ENCODE measurements at places on chromosomes 3 and 15.
A peak's percentile ranks its signal among the peaks of the same experiment; 100 is the strongest.

GRCh38 chr3:151925876-151926275, 52.4 kb downstream of the SUCNR1 start:
- no peak for DNase-seq

GRCh38 chr3:154022606-154023005, 98.6 kb upstream of the ARHGEF26 start:
- no peak for DNase-seq

DNA sequence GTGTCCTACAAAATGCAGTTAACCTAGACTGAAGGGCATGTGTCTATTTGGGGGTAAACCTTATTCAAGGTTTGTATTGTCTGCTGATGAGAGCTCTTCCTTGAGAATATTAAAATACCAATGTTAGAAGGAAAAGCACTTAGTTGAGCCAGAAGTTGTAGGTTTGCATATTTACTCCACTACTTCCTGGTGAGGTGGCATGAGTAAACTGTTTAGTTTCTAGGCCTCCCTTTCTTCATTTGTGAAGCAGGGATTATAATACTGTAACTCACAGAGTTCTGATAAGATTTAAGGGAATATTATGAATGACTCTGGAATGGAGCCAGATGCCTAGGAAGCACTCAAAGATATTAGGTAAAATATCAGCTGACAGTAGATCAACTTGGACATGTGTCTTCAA, 46.7 kb downstream of the CD200R1L start:
- no peak for DNase-seq

DNA sequence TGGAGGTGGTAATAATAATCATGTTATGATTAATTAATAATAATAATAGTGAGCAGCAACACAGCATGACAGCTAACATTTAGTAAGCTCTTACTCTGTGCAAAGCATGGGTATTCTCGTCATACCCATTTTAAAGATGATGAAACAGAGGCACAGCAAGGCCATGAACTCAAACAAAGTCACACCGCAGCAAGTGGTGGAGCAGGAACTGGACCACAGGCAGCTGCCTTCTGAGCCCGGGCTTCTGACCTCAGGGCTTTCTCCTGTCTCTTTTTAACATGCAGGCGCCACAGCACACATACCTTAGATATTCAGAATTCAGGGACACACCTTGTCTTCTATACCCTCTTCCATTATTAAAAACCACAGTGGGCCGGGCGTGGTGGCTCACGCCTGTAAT, 50.7 kb upstream of the SPATA12 start:
- DNase-seq: no peak

GRCh38 chr3:129822241-129822640, 71.3 kb downstream of the TMCC1 start:
- no peak for DNase-seq

DNA sequence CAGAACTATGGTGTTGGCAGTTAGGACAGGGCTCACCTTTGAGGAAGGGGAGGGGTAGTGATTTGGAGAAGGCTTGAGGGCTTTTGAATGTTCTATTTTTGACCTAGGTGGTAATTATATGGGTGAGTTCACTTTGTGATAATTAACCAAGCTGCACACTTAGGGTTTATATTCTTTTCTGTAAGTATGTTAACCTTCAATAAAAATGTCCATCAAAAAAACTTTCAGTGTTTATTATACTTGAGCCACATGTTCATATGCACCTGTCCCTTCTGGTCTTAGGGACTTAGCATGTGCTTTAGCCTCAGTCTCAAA, 28.4 kb downstream of the PDE8A start:
- DNase-seq: no peak

GRCh38 chr3:141242377-141243092, 10.9 kb downstream of the PXYLP1 start:
- no peak for DNase-seq

DNA sequence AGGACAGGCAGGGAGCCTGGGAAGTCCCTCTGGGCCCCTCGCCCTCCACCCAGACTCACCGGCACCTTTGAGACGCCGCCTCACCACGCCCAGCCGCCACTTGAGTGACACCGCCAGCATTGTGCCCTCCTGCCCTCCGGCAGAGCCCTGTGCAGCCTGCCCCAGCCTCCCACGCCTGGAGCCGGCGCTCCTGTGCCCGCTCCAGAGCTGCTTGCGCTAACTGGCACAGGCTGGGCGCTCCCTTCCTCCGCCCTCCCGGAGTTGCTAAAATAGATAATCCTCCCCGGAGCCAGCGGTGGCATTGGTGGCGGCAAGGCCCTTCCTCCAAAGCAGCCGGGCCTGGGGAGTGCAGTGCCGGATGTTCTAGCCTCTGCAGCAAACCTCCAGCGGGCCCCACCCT, 15.7 kb upstream of the GRIP2 start:
- no peak for DNase-seq

DNA sequence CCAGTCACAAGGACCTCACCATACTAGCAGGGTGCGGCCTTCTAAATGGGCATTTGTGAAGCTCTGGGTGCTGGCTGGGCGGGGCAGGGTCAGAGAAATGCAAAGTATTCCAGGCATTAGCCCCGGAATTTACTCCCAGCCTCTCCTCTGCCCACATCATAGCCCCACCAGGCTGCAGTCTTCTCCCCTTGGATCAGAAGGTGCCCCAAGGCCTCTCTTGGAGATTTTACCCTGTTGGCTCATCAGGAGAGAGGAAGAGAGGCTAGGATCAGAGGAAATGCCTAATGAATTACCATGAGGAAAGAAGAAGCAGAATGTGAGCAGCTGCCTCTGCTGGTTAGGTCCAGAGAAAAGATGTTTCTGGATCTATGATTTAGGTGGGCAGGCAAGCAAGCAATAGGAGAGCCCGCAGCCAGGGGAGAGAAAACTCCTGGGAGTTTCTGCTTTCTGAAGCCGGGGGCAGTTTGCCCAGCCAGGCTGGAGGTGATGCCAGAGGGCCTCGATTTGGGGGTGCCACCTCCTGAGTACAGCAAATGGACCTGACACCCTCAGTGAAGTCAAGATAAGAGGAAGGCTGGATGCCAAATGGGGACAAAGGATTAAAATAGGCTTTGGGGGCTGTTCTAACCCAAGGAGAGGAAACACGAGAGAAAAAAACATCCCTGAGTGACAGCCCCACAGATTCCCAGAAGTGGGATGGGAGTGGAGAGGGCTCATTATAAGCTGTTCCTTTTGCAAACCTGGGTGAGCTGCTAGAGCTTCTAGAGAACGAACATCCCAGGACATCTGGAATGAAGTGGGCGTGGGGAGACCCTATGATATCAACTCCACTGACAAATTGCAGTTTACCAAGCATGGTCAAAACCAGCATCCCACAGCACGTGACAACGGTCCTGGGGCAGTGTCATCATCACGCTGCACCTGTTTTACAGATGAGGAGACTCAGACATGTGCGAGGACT, 65.4 kb downstream of the BDH1 start:
- no peak for DNase-seq

DNA sequence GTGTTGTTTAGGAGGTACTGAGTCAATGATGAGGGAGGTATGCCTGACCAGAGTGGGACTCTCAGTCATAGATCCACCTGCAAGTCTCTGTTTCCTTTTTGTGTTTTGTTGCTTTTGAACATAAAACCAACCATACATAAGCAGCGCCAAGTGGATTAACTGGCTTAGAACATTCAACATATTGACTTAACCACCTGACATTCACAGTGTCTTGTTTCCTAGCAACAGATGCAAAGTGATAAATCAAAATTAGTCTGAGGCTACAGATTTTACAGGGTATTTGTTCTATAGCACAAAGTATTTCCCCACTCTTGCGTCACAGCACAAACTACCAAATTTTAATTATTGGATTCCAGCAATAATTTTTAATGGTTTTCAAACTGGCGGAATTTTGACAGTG, 283.8 kb downstream of the BBX start:
- DNase-seq: no peak

GRCh38 chr15:96418146-96418545, 87.6 kb downstream of the NR2F2 start:
- no peak for DNase-seq

GRCh38 chr15:39181056-39181747, 399.7 kb upstream of the THBS1 start:
- no peak for DNase-seq

GRCh38 chr3:53554559-53555067, 60.2 kb downstream of the CACNA1D start:
- no peak for DNase-seq

- DNase-seq: peak; percentile 31
Measured at GRCh38 chr3:15361494-15362214, 29.3 kb upstream of the SH3BP5 start.

DNA sequence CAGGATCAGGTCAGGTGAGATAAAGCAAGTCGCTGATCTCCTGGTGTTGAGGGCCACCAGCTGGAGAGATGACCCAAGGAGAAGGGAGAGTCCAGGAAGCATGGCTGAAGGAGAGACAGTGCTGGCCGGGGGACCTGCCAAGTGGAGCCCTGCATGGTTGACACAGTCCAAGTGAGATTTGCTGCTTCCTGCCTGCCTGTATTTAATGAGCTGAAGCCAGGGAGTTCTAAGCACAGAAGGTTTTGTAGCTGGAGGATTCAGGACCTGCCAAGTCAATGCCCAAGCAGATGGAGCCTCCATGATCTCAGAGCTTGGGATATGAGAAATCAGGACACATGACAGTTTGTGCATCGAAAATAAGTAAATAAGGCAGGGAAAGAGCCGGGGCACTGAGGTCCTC, 125.6 kb downstream of the SRGAP3 start:
- DNase-seq: no peak

GRCh38 chr15:90451053-90451850, 63.2 kb downstream of the IQGAP1 start:
- DNase-seq: no peak

GRCh38 chr3:111588527-111588926, 6.6 kb downstream of the ZBED2 start:
- no peak for DNase-seq

DNA sequence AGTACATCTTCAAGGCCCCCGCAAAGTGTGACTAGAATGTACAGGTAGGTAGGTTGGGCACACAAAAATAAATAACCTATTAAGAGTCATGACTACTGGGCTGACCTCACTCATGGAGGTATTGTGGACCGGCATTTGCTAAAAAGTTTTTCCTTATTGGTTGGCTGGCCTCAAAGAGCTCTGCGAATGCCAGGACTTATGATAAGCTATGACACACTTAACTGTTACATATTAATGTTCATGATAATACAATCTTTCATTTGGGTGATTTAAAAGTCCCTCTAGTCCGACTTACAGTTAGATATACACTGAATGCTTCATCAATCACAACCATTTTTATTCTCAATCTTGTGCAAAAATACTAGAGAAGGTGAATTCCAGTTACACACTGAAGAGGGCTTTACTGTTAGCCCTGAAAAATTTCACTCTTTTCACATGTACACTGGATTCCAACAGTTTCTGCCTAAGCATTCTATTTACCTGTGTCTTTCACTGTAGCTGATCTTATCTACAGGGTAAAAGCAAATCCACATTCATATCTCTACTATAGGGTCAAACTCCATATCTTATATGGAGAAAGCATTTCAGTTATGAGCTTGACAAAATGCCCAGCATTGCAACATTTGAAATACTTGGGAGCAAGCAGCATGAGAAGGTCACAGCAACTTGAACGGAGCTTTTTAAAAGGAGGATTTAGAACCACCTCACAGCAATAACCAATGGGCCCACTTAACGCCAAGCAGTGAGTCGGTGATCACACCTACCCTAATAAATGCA, 329.1 kb downstream of the FOXP1 start:
- DNase-seq: no peak

DNA sequence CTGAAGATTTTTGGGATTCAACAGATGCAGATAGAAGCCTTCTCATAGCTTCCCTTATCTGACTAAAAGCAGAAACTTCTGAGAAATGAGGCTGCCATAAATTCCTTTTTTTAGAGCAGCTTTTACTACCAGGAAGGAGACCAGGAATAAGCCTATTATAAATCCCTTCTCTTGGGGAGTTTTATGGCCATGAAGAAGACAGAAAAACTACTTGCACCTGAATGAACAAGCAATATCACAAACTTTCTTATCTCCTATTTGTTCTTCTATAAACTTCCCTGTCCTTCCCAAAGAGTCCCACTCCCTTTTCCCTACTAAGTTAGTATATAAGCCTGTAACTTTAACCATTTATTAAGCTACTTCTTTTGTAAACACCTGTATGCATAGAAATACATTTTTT, 603.1 kb downstream of the NSUN3 start:
- DNase-seq: no peak

GRCh38 chr3:86954226-86954625, 36.7 kb downstream of the VGLL3 start:
- no peak for DNase-seq

DNA sequence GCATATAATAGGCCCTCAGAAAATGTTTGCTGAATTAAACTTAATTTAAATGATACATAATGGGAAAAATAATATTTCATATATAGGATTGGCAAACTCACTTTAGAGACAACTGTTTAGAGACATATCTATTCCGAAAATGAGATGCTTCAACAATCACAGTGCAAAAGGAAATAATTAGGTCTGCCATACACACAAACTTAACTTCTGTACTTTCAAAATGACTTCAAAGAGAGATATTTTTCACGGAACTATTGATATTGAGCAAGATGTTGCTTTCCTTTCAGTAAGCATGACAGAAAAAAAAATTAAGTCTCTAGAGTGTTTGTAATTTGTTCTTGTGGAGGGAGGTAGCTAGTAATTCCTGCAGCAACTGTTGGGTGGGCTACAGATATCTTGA, 769.5 kb downstream of the TUSC7 start:
- no peak for DNase-seq

- peak; percentile 73 for DNase-seq
Measured at GRCh38 chr15:64046421-64047153, at the start of gene DAPK2. Gene DAPK2, minus strand, starts transcription at chr15:64046485. Its CDS starts 6,224 bp downstream, at chr15:64040261.

DNA sequence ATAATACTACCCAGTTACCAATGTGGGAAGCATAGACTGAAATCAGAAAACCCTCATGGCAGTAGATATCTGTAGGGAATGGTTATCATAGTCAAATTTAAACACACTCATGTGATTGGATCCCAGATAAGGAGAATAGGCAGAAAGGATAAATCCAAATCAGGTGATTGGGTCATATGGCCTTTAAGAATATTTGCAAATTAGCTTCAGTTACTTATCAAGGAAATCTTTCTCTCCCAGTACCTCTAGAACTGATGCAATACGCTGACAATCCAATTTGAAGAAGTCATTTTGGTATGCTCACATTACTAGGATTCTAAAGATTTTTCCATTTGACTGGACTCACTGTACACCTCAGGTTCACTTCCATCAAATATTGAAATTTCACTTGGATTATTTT, 87.7 kb upstream of the MNS1 start:
- DNase-seq: no peak

DNA sequence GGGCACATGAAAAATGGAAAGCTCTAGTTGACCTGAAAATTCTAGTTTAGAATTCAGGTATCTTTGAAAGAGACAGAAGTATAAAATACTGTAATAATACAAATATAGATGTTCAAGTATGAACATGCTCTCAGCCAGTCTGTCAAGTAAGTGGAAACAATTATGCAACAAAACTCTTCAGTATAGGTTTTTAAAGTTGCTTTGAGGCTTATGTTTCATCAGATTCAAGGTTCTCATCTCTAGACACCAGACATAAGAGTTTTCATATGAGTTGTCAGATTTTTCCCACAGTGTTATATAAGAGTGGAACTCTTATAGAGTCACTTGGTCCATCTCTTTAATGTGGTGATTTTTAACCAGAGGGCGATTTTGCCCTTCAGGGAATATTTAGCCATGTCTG, 22.0 kb downstream of the CMSS1 start:
- no peak for DNase-seq

Measured in CD4-positive, alpha-beta T cell treated with Interleukin-10 for 1 hour (primary cell).